ENCODE measurements at places on chromosomes 3 and 15.

DNA sequence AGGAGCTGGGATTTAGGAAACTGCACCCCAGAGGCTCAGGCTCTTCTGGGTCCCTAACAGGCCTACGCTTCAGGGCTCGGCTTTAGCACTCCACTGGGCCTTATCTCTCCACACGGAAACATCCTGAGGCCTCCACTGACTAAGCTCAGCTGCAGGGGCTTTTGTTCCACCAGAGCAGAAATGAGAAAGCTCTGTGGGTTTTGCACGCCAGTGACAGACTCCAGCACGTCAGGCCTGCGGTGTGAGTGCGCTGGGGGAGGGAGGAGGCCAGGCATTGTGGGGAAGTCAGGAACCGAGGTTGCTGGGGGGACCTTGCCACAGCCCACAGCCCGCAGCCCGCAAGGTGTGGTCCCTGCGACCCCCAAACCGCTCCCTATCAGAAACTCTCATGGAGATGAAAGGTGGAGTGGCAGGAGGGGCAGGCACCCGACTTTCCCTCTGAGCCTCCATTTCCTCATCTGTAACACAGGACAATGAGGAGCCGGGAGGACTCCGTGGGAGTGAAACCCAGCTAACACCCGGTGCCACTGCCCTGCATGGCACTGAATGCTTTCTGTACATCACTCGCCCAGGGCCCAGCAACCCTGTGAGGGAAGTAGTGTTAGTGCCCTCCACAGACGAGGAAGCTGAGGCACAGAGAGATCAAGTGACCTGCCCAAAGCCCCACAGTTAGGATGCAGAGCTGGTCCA lies 106.5 kb downstream of the TPRA1 start:
- DNase-seq: no peak

DNA sequence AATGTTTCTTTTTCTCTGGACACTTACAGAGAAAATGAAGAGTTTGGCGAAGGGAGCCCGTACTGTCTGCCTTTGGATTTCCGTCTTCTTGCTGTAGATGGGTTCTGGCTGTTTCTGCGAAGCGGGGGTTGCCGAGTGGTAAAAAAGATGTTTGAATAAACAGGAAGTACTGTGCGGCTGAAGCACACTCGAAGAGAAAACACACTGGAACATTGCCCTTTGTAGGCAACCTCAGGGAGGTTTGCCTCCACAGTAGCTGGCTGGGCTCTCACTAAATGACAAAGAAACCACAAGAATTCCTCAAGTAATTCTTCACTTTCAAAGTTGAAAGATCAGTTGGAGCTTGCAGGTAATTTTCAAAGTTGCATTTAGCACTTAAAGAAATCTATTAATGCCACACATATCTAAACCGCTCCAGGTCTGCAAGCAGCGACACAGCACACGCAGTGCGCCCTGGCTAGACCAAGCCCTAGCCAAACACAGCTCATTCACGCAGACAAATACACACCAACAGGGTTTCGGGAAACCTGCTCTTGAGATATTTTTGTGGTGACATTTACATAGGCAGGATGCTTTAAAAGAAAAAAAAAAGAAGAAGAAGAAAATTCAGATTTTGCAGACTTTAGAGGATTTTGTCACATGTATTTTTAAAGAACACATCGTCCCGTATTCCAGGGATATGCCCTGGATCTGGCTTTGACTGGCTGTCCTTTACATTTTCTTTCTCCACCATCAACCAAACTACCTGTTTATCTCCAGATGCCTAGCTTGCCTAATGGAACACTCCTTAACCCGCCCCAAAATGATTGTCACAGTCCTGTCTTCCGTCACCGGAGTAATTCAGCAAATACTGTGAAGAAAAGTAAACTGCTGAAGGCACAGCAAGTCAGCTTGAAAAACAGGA lies 452.8 kb downstream of the FOXP1 start:
- DNase-seq: peak; percentile 56

- DNase-seq: no peak
These were observed 107.2 kb upstream of the SLC25A36 start for GRCh38 chr3:140834266-140835037.

GRCh38 chr3:62999158-62999557 lies 123.9 kb upstream of the CADPS start:
- no peak for DNase-seq

DNA sequence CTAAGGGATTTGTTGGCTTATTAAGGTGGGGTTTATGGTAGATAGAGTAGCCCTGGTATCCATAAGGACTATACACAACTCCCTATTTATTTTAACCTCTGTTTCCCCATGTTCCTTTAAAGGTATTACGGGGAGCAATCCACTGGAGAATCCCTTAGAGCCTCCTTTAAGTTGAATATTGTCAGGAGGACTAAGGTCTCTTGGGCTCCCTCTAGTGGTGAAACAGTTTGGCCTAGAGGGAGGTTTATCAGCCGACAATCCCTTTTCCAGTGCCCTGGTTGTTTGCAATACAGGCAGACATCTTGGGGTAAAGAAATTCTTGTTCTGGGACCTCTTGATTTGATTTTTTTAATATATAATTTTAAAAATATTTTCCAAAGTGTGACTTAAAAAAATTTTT lies 12.9 kb downstream of the OPA1 start:
- peak; percentile 81 for DNase-seq

DNA sequence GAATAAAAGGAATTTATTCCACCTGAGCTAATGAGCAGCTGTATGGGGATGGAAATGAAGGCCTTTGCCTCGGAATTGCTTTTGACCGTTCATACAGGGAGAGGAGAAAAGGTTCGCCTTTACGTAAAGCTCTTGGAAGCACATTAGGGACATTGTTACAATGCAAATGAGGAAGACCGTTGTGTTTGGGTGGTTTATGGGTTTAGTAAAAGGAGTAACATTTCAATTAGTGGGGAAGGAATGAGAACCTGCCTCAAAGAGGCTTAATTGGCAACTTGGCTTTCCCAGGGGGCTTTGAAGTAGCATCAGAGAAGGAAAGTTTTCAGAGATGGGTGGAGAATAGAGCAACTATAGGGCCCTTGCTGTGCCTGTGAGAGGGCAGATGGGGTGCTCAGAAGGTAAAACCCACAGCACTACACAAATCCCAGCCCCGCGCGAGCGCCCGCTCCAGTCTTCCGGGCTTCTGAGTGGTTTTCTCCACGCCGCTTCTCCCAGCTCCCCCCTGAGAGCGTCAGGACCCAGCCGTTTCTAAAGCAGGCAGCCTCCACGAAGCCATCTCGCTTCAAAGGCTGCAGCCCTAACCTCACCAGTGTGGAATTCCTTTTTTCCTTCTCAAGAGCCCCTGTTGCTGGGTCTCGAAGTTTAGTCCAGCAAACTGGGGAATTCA lies 192.0 kb upstream of the HES1 start:
- no peak for DNase-seq

GRCh38 chr15:99129644-99130043 lies 24.8 kb downstream of the SYNM start:
- no peak for DNase-seq

DNA sequence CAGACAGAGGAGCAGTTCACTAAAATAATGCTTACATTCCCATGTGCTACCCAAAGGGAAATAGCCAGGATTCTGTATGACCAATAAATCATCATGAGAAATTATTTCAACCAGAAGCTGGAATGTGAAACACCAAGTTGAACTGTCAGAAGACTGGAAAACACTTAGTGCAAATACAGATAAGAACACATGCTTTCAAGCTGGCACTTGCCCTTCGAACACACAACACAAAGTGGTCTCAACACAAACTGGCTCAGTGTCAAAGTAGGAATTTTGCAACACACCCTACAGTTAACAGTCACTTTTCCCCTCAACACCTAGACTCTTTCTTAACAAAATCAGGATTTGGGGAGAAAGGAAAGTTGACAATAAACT lies 1.3 kb downstream of the FSD2 start:
- no peak for DNase-seq

DNA sequence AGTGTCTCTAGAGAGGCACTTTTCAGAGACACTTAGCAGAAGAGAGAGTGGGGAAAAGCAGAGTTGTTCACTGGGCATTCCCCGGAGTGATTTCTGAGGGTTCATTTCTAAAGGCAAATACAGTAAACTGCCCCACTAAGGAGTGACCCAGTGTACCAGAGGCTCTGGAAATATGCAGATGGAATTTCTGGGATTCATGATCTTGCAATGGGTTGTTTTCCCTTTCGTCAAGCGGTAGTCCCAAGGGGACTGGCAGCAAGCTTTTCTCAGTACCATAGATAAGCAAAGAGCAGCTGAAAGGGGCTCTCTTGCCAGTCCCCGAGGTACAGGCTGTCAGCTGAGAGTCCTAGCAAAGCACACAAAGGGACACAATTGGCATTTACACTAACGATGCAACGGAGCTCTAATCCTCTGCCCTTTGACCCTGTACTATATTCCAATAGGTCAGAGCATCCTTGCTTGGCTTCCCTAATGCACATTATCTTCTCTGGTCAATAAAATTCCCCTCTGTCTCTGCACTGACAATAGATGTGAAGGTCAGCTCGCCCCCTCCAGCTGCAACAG lies 155.6 kb downstream of the SEMA6D start:
- no peak for DNase-seq

- no peak for DNase-seq
These were observed 15.9 kb downstream of the ABHD2 start for GRCh38 chr15:89104172-89104564.

GRCh38 chr15:92161039-92161670 lies 232.5 kb upstream of the ST8SIA2 start:
- DNase-seq: no peak

DNA sequence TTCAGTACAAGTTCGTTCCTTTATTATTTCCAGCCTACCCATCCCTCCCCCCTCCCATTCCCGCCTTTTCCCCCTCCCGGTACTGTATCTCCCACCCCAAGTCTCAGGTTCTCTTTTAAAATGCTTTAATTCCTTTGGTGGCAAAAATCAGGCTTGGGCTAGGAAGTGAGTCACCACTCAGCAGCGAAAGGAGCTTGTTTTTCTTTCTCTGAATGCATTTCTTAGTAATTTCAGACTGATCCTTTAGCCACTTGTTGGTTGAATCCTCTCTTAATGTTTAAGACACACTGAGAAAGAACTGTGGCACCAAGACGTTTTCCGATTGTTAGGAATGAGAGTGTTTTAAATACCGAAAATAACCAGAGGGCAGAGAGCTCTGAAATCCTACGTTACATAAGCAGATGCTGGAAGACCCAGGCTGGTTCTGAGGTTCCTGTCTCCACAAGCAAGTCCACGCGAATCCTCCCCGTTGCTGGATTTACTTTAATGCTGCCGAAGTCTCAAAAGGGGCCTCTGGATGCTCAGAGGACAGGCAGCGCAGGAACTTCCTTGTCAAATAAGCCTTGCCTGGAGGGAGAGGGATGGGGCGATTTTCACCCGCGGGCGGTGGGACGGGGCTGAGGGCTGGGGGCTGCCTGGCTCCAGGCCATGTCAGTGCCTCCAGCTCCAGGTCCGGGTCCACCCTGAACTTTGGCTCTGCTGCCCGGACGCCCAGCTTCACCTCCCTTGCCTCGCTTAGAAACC lies 854 bp upstream of the COL8A1 start:
- DNase-seq: no peak

DNA sequence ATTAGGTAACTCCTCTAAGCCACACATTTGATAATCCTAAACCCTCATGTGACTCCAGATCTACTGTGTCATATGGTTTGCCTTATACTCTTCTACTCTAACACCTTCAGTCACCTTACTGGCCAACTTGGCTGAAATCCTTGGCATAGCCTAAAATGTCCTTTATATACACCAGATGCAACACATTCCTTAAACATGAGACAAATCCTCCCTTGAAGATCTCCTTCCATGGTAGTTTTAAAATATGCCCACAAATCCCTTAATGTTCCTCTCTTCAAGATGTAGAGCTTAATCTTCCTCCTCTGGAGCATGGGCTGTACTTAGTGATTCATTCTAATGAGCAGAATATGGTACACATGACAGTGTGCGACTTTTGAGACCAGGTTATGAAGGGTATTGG lies 238.9 kb downstream of the SUCLG2 start:
- no peak for DNase-seq

- DNase-seq: no peak
These were observed 10.2 kb upstream of the HERC1 start for GRCh38 chr15:63843901-63844317.

DNA sequence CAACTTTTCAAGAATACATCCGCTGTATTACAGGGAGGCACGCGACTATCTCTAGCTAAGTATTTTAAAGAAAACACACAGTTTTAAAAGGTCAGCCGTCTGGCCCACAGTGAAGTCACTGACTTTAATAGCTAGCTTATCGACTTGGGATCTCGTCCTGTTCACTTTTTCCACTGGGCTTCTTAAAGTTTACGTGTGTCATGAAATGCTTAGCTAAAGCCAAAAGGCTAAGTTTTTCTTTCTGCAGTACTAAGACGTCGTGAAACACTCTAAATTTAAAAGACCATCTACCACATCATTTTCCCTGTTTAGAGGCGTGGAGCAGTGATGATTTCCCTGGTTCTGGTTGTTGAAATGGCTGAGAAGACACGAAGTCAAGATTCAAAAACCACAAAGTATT lies 27.1 kb downstream of the LRIG1 start:
- no peak for DNase-seq

GRCh38 chr15:101559952-101560351 lies 70.4 kb upstream of the PCSK6 start:
- no peak for DNase-seq

GRCh38 chr3:25872200-25872877 lies 82.4 kb downstream of the OXSM start:
- DNase-seq: no peak

GRCh38 chr3:40969756-40970466 lies 229.4 kb upstream of the CTNNB1 start:
- DNase-seq: no peak

DNA sequence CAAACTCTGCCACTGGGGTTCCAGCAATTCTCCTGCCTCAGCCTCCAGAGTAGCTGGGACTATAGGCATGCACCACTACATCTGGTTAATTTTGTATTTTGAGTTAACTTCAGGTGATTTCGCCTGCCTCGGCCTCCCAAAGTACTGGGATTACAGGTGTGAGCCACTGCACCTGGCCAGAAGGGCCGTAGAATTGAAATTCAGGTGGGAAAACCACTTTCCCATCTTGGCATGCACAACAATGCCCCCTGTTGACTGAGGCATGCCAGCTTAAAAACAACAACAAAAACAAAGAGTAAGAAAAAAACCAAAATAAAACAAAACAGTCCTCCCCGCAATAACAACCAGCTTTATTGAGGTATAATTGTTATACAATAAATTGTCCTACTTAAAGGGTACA lies 32.6 kb upstream of the RAB11A start:
- DNase-seq: no peak

DNA sequence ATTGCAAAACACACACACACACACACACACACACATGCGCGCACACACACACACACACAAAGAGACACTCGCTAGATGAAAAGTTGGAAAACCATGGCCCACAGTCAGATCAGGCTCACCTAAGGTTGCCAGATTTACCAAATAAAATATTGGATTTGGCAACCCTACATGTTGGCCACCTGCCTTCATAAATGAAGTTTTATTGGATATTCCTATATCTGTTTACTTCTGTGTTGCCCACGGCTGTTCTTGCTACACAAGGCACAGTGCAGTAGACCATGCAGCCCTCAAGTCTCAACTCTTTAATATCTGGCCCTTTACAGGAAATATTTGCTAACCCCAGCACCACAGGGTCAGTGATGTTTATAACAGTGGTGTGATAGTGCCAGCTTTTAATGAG lies 445.0 kb upstream of the PROK2 start:
- peak; percentile 2 for DNase-seq

- DNase-seq: no peak
These were observed 642.0 kb upstream of the NAALADL2 start for GRCh38 chr3:174216946-174217718.

Measured in NCI-H2081 (cell line).